ENCODE measurements at places on chromosomes 3 and 15. TPM values are rescaled to one million over a fixed set of nuclear protein-coding genes. Genes with fewer than 3 reads are reported as not detected.

- H3K36me3 ChIP-seq, result peaks cover 18% of the 10 kb centered on the region
- H3K27me3 ChIP-seq, result no peaks in the 10 kb centered on the region
- no peak overlapping the region for H3K4me3 ChIP-seq
- H3K27ac ChIP-seq, result no peak overlapping the region
These were observed 1.7 kb downstream of the TLR9 start for GRCh38 chr3:52223449-52224408.

GRCh38 chr3:123808812-123809211, 75.3 kb downstream of the MYLK start:
- no peak overlapping the region for H3K27ac ChIP-seq
- H3K27me3 ChIP-seq, result no peaks in the 10 kb centered on the region
- no peak for DNase-seq
- H3K36me3 ChIP-seq, result no peaks in the 10 kb centered on the region
- H3K4me3 ChIP-seq, result no peak overlapping the region

AQP9 gene
- 9.6 TPM for total RNA-seq

- no peaks in the 10 kb centered on the region for H3K27me3 ChIP-seq
- no peak for DNase-seq
- H3K4me1 ChIP-seq, result no peaks in the 10 kb centered on the region
- H3K36me3 ChIP-seq, result no peaks in the 10 kb centered on the region
- H3K4me3 ChIP-seq, result no peak overlapping the region
These were observed 142.8 kb upstream of the IQSEC1 start for GRCh38 chr3:13215940-13216546.

ACKR2 gene
- total RNA-seq, result 7.5 TPM
